ENCODE measurements at places on chromosomes 4 and X.
A peak's percentile ranks its signal among the peaks of the same experiment; 100 is the strongest.

- DNase-seq: no peak
Observed at GRCh38 chrX:139825618-139826017, 107.2 kb downstream of the ATP11C start.

GRCh38 chrX:71453056-71453455 lies 79.8 kb upstream of the OGT start:
- DNase-seq: no peak

- no peak for DNase-seq
Observed at GRCh38 chrX:40984962-40985361, 100.3 kb upstream of the USP9X start.

DNA sequence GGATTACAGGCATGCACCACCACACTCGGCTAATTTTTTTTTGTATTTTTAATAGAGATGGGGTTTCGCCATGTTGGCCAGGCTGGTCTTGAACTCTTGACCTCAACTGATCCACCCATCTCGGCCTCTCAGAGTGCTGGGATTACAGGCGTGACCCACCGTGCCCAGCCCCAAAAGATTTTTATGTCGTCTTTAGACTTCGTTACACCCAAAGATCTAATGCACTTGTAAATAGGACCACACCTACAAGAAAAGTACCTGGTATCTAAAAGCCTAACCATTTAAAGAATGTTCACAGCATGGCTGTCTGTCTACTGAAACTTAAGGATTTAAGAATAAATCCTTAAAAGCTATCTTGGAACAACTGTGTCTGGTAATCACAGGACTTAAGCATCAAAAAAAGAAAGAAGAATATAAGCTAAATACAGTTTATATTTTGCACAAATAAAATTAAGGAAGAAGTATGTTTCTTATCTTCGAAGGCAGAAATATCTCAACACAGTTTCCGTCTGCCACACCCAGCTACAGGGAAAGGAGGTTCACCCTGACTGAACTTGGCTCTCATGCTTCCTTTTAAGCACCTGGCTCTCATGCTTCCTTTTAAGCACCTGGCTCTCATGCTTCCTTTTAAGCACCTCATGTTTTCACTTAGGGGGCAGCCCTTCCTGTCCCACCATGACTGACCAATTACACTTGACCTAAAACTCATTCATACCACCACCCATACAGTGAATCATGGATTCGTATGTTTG lies 92.0 kb upstream of the STS start:
- no peak for DNase-seq

GRCh38 chrX:50075630-50076339 lies 125.0 kb downstream of the AKAP4 start:
- no peak for DNase-seq

DNA sequence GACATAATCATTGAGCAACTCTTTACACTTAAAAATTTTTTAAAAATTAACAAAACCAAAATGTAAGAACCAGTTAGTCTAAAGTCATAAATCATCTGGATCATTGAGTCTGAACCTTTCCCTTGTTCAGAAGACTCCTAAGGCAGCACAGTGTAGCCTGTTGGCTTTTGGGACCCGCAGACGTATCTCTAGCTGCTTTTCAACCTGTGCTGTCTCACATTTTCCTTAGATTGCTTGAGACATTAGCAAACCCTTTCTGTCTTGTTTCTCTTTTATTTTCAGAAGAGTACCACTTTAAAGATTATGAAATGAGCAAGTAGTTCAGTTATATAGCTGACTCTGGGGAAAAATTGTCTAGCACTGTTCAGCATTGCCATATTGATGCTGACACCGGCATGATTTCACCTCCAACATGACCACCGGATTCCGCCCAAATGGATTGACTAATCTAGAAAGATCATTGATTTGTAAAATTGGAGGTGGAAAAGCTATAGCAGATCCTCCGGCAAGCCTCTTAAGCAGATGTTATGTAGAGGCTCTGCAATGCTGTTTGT lies 8.9 kb downstream of the TCEANC start:
- no peak for DNase-seq

- no peak for DNase-seq
Observed at GRCh38 chr4:173448103-173448502, 49.2 kb upstream of the SCRG1 start.

DNA sequence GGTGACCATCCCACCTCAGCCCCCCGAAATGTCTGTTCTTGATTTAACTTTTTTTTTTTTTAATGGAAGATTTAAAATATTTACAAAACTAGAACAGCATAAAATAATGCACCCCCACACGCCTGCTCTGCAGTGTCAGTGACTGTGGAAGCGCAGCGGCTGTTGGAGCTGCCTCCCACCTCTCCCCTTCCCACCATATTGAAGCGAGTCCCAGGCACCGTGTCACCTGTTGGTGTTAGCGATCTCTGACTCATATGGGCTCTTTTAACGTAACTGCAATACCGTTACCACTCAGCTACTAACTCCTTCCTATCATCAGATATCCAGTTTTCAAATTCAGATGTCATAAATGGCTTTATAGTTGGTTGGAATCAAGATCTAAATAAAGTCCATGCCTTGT lies 17.1 kb upstream of the TADA2B start:
- peak; percentile 28 for DNase-seq

DNA sequence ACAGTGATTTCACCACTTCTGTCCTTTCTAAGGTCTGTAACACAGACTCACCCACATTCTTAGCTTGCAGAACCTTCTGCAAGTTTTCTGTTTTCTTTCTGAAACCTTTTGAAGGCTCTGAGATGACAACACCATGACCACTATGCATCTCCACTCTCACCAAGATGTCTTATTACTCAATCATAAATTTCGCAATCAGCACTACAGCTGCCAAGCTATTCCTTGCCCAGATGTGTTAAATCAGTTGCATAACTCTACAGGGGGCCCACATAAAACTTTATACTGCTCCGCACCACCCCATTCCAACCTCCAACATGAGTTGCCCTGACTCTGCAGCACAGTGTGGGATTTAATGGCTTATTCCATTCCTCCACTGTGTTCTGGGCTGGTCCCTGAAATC lies 229.9 kb downstream of the COL25A1 start:
- DNase-seq: no peak

DNA sequence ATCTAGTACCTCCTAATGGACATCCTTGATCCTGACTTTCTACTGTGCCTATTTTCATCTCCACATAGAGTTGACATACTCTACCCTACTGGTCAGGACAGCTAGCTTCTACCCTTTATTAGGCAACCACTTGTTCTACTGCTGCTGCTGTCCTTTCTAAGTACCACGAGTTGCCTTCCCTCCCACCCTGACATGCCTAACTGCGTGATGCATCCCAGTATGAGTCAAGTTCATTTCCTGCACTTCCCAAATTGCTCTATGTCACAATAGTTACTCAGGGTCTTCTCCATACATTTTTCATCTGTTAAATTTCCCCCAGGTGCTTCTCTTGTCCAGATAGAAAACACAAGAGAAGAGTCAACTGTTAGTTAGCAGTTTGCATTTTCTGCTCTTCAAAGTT lies 133.4 kb downstream of the TBC1D19 start:
- DNase-seq: no peak

DNA sequence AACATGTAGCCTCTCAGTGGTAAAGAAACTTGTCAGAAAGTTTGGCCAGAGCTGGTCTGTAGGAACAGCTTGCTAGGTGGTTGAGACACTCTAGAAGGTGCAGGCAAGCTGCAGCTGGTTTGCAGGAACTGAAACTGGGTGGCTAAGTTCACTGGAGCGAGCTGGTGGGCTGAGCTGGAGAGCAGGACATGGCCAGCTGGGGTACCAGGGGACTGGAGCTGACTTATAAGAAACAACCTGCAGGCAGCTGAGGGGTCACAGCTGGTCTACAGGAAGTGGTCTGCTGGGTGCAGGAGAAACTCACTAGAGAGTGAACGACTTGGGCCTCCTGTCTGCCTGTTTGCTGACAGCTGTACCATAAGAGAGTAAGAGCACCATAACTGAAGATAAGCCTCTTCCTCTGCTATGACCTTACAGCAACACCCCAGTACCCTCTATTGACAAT lies 157.1 kb upstream of the LNX1 start:
- no peak for DNase-seq

- no peak for DNase-seq
Observed at GRCh38 chrX:115284877-115285276, 4.6 kb upstream of the LUZP4 start.

- DNase-seq: no peak
Observed at GRCh38 chr4:140133576-140133975, 20.4 kb downstream of the MAML3 start.

GRCh38 chr4:24763631-24764297 lies 31.6 kb upstream of the SOD3 start:
- no peak for DNase-seq

DNA sequence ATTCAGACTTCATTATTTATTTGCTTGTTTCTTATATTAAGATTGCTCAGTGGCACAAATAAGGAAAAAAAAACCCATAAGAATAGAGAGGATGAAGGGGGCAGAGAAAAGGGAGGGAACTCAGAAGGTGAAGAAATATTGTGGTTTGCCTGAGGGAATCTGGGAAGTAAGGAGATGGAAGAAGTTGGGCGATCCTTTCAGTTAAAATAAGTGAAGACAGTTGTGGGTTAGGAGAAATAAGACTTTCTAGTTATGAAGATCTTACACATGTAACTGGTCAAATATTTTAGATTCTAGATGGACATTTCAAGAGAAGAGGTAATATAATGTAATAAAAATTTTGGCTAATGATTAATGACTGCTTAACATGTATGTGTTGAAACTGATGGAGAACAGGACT lies 138.7 kb upstream of the LIMCH1 start:
- DNase-seq: no peak

- DNase-seq: no peak
Observed at GRCh38 chr4:41851621-41852020, 83.6 kb upstream of the TMEM33 start.

DNA sequence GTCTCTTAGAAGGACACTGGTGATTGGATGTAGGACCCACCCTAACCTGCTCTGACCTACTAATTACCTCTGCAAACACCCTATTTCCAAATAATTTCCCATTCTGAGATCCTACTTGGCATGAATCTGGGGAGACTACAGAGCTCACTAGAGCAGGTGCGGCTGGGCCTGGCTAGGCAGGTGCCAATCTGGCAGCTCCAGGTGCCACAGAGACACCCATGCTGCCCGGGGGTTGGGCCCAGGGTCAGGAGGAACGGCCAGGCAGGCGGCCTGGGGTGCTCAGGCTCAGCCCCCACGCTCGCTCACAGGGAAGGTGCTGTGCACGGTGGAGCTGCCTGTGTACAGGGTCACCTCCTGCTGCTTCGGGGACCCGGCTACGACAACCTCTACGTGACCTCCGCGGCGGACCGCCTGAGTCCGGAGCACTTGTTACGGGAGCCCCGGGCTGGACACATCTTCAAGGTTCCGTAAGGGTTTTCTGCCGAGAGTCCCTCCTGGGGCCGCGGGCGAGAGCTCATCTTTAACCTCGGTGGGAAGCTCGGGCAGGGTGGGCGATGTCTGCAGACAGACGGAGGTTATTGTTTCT lies 26.5 kb upstream of the PLCXD1 start:
- peak; percentile 90 for DNase-seq

GRCh38 chr4:125244848-125245450 lies 69.8 kb upstream of the FAT4 start:
- no peak for DNase-seq
